Muscle of leg (tissue), 16 donors: ENCODE measurements at places on chromosomes 1 and 21. TPM values are rescaled to one million over a fixed set of nuclear protein-coding genes. Genes with fewer than 3 reads are reported as not detected.

GRCh38 chr1:93252598-93252997 lies 72.1 kb downstream of the CCDC18 start:
- H3K4me1 ChIP-seq: no peaks in the 10 kb centered on the region
- no peaks in the 10 kb centered on the region for H3K27me3 ChIP-seq

- H3K36me3 ChIP-seq: peaks cover 52% of the 10 kb centered on the region
- peaks cover 9% of the 10 kb centered on the region for H3K4me1 ChIP-seq
- no peaks in the 10 kb centered on the region for H3K27me3 ChIP-seq
- no peak overlapping the region for H3K4me3 ChIP-seq
- H3K27ac ChIP-seq: peak overlapping the region; percentile 20
Observed at GRCh38 chr1:93567255-93567918, 114.2 kb downstream of the BCAR3 start.

- H3K27ac ChIP-seq: peak overlapping the region; percentile 100
- peak; percentile 75 for DNase-seq
- no peak overlapping the region for H3K4me3 ChIP-seq
Observed at GRCh38 chr1:150563340-150564038, 14.3 kb downstream of the ADAMTSL4 start.

- no peak for DNase-seq
- H3K4me1 ChIP-seq: no peaks in the 10 kb centered on the region
- no peak overlapping the region for H3K4me3 ChIP-seq
- H3K27ac ChIP-seq: no peak overlapping the region
- peaks cover 9% of the 10 kb centered on the region for H3K36me3 ChIP-seq
Observed at GRCh38 chr1:217620814-217621213, 10.1 kb downstream of the GPATCH2 start.

PHTF1 gene
- polyA plus RNA-seq: 11.4 TPM

TAS1R3 gene
- 2.0 TPM for polyA plus RNA-seq

CSMD2 gene
- 1.6 TPM for polyA plus RNA-seq

KNCN gene
- polyA plus RNA-seq: 0.24 TPM
